ENCODE measurements at places on chromosomes 4 and X. TPM values are rescaled to one million over a fixed set of nuclear protein-coding genes. Genes with fewer than 3 reads are reported as not detected.

SORCS2 gene
- total RNA-seq: 0.16 TPM

NFXL1 gene
- total RNA-seq: 7.6 TPM

MAGEH1 gene
- total RNA-seq: 31.4 TPM

RFC1 gene
- total RNA-seq: 16.8 TPM
